ENCODE measurements at places on chromosomes 12 and 14. TPM values are rescaled to one million over a fixed set of nuclear protein-coding genes. Genes with fewer than 3 reads are reported as not detected.

GRCh38 chr14:51321036-51321435, 81.0 kb downstream of the TMX1 start:
- no peak overlapping the region for H3K27ac ChIP-seq
- H3K27me3 ChIP-seq, result peaks cover 2% of the 10 kb centered on the region
- H3K4me3 ChIP-seq, result no peak overlapping the region
- H3K36me3 ChIP-seq, result no peaks in the 10 kb centered on the region

Gene NPFF
- not detected for total RNA-seq

DNA sequence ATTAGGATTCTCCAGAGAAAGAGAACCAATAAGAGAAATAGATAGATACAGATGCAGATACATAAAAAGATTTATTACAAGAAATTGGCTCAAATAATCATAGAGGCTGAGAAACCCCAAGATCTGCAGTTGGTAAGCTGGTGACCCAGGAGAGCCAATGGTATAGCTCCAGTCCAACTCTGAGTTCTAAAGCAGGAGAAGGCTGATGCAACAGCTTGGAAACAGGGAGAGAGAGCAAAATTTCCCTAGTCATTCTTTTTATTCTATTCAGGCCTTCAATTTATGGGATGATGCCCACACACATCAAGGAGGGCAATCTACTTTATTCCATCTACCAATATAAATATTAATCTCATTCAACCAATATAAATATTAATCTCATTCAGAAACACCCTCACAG, 218.2 kb downstream of the PRKD1 start:
- no peaks in the 10 kb centered on the region for H3K4me1 ChIP-seq
- H3K27ac ChIP-seq, result no peak overlapping the region
- no peaks in the 10 kb centered on the region for H3K36me3 ChIP-seq
- no peak for DNase-seq
- no peak overlapping the region for H3K4me3 ChIP-seq

Gene GUCY2C
- not detected for total RNA-seq

DNA sequence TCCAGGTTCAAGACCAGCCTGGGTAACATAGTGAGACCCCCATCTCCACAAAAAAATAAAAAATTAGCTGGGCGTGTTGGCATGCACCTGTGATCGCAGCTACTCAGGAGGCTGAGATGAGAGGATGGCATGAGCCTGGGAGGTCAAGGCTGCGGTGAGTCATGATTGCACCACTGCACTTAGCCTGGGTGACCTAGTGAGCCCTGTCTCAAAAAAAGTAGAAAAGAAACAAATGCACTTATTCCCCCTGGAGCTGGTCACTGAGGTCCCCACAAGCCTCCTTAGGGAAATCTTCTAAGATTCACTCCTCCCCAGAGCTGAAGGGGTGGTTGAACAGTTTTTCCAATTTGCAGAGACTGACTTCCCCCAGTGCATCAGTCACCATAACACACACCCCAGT, 1.6 kb downstream of the CD9 start:
- H3K4me3 ChIP-seq, result no peak overlapping the region
- no peak for DNase-seq
- no peaks in the 10 kb centered on the region for H3K36me3 ChIP-seq
- H3K27ac ChIP-seq, result no peak overlapping the region
- peaks cover 28% of the 10 kb centered on the region for H3K4me1 ChIP-seq

Gene ANGEL1
- 20.2 TPM for total RNA-seq

DNA sequence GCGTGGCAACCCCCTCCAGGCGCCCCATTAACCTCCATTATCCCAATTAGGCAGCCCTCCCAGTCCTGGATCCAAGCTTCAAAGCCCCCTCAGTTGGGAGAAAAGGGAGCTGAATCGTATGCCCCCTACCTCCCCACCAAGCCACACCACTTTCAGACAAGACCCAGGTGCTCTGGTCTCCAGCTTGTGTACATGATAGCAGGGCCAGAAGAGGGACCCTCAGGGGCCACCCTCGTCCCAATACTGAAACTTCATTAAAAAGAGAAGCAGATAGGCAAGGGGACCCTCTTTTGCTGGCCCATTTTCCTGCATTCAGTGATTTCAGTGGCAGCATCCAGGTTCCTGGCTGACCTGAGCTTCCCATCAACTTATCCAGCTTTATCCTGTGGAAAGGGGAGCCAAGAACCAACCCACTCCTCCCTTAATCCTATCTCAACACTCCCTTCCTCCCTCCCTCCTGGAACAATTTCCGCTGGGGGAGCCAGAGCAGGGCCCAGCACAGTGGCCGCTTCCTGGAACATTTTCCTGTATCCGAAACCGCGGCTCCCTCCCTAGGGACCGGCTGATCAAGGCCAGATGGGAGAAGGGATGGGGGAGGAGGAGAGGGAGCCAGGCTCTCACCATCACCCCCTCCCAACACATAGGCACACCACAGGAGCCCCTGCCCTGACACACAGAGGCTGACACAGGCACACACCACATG, 9.5 kb upstream of the SP7 start:
- no peak overlapping the region for H3K27ac ChIP-seq
- peaks cover 14% of the 10 kb centered on the region for H3K4me1 ChIP-seq
- H3K4me3 ChIP-seq, result peak overlapping the region; percentile 57
- H3K27me3 ChIP-seq, result no peaks in the 10 kb centered on the region
- no peak for DNase-seq

GRCh38 chr12:58967561-58967960, 47.3 kb upstream of the LRIG3 start:
- DNase-seq, result no peak
- no peak overlapping the region for H3K27ac ChIP-seq
- no peaks in the 10 kb centered on the region for H3K4me1 ChIP-seq
- H3K36me3 ChIP-seq, result no peaks in the 10 kb centered on the region
- no peaks in the 10 kb centered on the region for H3K27me3 ChIP-seq

DNA sequence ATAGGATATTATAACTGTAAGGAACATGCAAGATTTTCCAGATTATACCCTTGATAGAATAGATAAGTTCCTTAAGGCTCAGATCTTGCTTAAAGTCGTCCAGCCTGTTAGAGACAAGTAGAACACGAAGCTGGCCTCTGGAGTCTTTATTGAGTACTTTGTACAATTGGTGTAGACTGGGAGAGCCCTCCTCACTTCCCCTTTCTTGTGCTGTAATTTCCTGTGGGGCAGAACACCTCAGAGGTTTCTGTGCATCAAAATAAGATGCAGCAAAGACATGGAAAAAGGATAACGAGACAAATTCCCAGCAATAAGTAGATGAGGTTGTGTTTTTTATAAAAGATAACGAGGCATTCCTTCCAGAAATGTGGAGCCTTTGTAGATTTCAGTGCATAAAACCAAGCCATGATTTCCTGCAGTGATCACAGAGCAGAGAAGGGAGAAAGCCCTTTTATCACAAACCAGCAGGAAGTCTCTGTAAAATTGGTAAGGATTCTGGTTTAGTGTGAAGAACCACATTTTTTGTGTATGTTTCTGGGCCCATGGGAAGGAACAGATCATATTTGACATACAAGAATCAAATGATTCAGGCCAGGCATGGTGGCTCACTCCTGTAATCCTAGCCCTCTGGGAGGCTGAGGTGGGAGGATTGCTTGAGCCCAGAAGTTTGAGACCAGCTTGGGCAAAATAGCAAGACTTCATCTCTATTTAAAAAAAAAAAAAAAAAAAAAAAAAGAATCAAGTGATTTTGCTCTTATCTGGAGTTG, 18.0 kb downstream of the GPRC5A start:
- no peak overlapping the region for H3K27ac ChIP-seq
- DNase-seq, result no peak
- H3K4me3 ChIP-seq, result no peak overlapping the region
- peaks cover 2% of the 10 kb centered on the region for H3K27me3 ChIP-seq
- peaks cover 3% of the 10 kb centered on the region for H3K4me1 ChIP-seq

DNA sequence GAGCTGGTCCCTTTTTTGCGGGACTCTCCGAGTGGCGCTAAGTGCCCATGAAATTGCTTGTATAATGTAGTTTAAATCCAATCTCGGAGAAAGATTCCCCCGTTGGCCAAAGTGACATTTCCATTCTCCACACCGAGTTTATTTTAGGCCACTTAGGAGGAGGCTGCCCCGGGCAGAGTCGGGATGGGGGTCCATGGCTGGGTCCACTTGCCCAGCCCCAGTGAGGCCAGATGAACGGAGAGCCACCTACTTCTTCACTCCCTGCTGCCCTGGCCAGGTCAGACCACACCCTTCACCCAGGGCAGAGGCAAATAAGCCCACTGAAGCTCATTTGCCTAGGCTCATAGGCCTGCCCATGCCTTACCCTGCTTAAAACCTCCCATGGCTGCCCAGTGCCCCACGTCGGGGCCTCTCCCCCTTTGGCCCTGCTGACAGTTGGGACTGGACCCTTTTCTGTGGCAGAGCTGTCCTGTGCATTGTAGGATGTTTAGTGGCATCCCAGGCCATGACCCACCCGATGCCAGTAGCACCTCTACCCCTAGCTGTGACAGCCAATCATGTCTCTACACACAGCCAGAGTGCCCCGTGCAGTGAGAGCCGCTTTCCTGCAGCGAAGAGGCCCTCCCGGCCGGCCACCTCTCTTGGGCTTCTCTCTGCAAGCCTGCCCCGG, 51.3 kb downstream of the FAM222A start:
- H3K4me1 ChIP-seq, result no peaks in the 10 kb centered on the region
- H3K36me3 ChIP-seq, result no peaks in the 10 kb centered on the region
- H3K27ac ChIP-seq, result no peak overlapping the region
- DNase-seq, result peak; percentile 9
- no peaks in the 10 kb centered on the region for H3K27me3 ChIP-seq
- H3K4me3 ChIP-seq, result no peak overlapping the region

- no peak for DNase-seq
- H3K4me3 ChIP-seq, result no peak overlapping the region
- H3K4me1 ChIP-seq, result no peaks in the 10 kb centered on the region
- no peaks in the 10 kb centered on the region for H3K36me3 ChIP-seq
- no peak overlapping the region for H3K27ac ChIP-seq
Observed at GRCh38 chr14:36340276-36340890, 19.9 kb upstream of the MBIP start.

- no peak overlapping the region for H3K27ac ChIP-seq
- no peaks in the 10 kb centered on the region for H3K27me3 ChIP-seq
- H3K36me3 ChIP-seq, result no peaks in the 10 kb centered on the region
- no peak for DNase-seq
Observed at GRCh38 chr12:91654087-91654486, 471.5 kb upstream of the DCN start.

DNA sequence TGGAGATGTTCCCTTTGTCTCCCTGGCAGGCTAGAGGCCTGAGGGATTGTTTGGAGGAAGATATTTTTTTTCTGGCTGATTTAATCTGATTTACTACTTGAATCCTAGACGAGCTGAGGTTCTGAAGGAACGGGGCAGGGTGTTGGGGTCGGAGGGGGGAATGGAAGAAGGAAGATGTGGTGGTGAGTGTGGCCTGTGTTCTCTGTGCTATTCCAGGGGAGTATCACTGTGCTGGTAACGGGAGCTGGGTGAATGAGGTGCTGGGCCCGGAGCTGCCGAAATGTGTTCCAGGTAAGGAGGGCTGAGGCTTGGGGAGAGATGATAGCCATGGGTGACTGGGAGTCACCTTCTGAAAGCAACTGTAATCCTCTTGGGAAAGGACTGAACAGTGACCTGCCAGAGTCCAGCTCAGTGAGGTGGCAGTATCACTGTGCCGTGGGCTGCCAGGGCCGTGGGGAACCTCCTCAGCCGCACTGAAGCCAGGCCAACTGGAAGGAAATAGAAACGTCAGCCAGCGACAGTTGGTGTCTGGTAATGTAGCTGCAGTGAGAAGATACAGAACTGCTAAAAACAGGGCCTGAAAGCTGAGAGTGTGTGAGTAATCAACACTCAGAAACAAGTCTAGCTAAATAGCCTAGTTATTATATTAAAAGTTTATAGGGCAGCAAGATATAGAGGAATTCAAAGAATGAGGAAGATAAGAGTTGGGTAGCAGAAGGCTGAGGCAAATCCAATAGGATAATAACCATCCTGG, 7.9 kb downstream of the C1S start:
- no peaks in the 10 kb centered on the region for H3K4me1 ChIP-seq
- no peaks in the 10 kb centered on the region for H3K36me3 ChIP-seq
- H3K4me3 ChIP-seq, result no peak overlapping the region

DNA sequence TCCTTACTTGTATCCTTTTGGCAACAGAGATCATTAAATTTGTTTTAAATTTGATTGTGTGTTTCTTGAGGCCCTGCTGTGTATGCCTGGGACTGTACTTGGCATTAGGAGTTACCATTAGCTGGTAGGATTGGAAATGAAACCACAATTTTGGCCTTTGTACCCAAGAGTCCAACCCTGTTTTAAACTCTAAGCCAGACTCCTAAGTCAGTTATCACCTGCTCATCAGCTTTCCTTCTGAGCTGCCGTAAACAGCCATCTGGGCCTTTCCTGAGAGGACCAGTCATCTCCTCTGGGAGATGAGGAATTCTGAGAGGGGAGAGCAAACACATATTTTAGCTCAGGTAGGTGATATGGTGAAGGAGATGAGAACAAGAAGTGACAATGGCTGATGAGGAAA, 74.3 kb upstream of the SRSF5 start:
- DNase-seq, result no peak
- no peaks in the 10 kb centered on the region for H3K27me3 ChIP-seq
- H3K4me3 ChIP-seq, result no peak overlapping the region
- peaks cover 50% of the 10 kb centered on the region for H3K4me1 ChIP-seq
- H3K27ac ChIP-seq, result peak overlapping the region; percentile 9

DNA sequence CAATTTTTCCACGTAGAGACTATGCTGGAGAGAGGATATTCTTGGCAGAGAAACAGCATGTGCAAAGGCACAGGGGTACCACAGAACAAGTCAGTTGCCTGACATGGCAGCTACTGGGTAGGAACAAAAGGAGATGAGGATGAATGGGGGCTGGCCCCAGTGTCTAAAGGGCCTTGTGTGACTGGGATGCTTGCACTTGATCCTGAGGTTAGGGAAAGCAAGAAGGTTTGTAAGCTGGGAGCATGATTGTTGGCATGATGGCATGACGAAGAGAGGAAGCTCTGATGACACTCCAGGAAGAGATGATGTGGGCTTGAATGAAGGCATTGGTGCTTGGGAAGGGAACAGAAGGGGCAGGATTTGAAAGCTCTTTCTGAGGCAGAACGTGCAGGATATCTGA, 139.1 kb downstream of the ZFP36L1 start:
- H3K4me1 ChIP-seq, result peaks cover 4% of the 10 kb centered on the region
- no peak for DNase-seq
- H3K36me3 ChIP-seq, result no peaks in the 10 kb centered on the region
- no peaks in the 10 kb centered on the region for H3K27me3 ChIP-seq
- H3K27ac ChIP-seq, result no peak overlapping the region

GRCh38 chr14:81222691-81223090, 1.9 kb upstream of the GTF2A1 start:
- H3K27ac ChIP-seq, result no peak overlapping the region
- no peak for DNase-seq
- H3K27me3 ChIP-seq, result no peaks in the 10 kb centered on the region
- peaks cover 11% of the 10 kb centered on the region for H3K4me1 ChIP-seq

Gene PRIMA1
- not detected for total RNA-seq

Gene GAS2L3
- total RNA-seq, result 1.4 TPM

- no peak for DNase-seq
- no peaks in the 10 kb centered on the region for H3K4me1 ChIP-seq
- H3K27me3 ChIP-seq, result no peaks in the 10 kb centered on the region
Observed at GRCh38 chr12:2179953-2180736, 127.4 kb downstream of the CACNA1C start.

DNA sequence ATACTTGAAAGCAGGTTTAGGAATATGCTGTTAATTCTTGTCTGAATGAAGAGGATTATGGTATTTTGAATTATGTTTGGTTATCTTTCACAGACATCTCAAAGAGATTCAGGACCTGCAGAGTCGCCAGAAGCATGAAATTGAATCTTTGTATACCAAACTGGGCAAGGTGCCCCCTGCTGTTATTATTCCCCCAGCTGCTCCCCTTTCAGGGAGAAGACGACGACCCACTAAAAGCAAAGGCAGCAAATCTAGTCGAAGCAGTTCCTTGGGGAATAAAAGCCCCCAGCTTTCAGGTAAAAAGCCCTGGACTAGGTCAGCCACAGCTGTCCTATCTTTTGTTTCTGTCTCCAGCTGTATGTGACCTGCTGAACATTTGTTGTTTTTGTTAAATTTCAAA, 52.1 kb downstream of the RAD52 start:
- H3K4me3 ChIP-seq, result no peak overlapping the region
- H3K4me1 ChIP-seq, result no peaks in the 10 kb centered on the region
- H3K36me3 ChIP-seq, result peaks cover 74% of the 10 kb centered on the region
